NAMALWA (cell line): ENCODE measurements at places on chromosomes 6 and 20.

GRCh38 chr6:53493635-53494025 lies 51.3 kb downstream of the GCLC start:
- DNase-seq: no peak

DNA sequence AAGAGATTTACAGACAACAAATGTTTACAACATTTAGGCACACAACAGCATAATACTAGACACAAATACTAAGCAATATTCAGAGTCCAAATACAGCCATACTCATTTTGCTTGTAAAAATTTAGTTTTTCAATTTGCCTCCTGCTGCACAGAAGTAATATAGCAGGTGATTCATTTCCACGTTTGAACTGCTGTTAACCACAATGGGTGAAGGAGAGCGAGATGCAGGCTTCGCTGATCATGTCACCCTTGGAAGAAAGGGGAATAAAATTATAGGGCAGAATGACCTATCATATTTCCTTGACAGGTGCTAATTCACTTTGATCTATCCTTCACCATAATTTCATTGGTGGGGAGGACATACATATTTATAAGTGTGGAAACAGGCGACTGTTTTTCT lies 643.8 kb upstream of the AGPAT4 start:
- DNase-seq: no peak

DNA sequence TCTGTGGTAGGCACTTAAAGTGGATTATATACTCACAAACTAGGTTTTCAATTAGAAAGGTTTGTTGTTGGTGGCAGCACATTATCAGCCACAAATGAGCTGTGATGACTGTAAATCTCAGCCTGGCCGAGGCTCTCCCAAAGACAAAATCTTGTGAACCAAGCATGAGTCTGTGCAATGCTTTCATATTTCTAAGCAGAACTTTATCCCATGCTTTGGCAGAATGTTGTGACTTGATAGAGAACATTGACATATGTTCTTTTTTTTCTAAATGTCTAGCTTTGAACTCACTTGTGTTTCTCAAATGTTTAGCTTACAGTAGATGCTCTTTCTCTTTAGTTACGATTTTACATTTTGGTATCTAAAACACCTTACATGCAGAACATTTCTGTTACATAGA lies 105.9 kb downstream of the KLHL32 start:
- no peak for DNase-seq

- no peak for DNase-seq
These were observed 18.9 kb downstream of the CASS4 start for GRCh38 chr20:56430957-56431356.

DNA sequence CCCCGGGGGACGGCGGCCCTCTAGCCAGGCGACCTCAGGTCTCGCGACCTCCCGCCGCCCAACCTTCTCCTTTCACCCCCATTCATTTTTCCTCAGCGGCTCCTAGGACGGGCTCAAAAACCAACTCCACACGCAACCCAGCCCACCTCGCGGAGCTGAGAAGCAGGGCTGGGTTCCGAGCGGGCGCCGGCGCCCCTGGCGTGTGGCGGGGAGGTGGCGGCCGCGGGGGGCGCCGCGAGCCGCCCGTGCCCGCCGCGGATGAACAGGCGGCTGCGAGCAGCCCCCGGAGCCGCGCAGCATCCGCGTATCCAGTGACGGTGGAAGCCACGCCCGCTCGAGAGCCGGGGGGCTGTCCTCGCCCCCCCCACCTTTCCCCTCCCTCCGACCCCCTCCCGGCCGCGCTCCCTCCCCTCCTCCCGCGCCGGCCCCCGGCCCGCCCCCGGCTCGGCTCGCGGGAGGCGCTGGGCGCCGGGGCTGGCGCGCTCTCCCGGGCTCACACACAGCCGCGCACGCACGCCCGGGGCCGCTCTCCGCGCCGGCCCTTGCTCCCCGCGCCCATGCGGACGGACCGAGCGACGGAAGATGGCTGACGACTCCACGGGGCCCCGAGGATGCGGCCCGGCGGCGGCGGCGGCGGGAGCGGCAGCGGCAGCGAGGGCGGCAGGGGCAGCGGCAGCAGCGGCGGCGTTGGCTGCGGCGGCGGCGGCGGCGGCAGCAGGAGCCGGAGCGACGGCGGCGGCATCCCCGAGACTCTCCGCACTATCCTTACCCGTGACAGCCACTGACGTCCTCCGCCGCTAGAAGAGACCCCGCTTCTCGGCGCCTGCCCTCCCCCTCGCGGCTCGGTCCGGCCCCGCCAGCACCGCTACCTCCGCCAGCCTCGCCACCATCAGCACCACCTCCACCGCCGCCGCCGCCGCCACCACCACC lies at the start of gene SOBP:
Gene SOBP (plus strand): TSS at position 482 of the 930 bp plus-strand sequence. CDS start 500 bp downstream, outside the sequence.
- peak; percentile 80 for DNase-seq

GRCh38 chr6:27294409-27294808 lies 17.7 kb downstream of the POM121L2 start:
- no peak for DNase-seq

- peak; percentile 58 for DNase-seq
These were observed 575 bp downstream of the WTAP start for GRCh38 chr6:159727717-159728445.

GRCh38 chr6:103791458-103791857 lies 1068.3 kb downstream of the HACE1 start:
- no peak for DNase-seq

DNA sequence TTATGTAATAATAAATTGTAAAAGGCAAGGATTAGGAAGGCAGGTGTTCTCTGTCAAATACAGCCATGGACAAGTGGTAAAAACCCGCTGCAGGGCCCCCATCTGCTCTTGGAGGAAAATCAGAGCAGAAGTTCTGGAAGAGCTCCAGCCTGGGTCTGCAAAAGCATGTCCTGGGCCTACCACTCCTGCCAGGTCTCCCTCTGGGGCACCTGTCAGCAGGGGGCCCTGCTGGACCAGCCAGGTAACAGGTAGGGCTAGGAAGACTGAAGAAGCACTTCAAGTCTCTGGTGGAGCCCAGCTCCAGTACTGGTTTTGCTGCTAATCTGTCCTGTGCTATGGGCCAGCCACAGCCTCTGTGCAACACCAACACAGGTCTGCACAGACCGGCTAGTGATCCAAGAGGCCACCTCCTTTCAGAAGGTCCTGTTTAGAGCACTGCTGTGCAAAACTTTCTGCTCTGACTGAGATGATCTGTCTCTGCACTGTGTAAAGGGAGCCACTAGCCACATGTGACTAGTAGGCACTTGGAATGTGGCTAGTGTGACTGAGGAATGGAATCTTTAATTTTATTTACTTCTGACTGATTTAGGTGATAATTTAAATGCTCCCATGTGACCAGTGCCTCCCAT lies 30.2 kb downstream of the RRBP1 start:
- DNase-seq: no peak

DNA sequence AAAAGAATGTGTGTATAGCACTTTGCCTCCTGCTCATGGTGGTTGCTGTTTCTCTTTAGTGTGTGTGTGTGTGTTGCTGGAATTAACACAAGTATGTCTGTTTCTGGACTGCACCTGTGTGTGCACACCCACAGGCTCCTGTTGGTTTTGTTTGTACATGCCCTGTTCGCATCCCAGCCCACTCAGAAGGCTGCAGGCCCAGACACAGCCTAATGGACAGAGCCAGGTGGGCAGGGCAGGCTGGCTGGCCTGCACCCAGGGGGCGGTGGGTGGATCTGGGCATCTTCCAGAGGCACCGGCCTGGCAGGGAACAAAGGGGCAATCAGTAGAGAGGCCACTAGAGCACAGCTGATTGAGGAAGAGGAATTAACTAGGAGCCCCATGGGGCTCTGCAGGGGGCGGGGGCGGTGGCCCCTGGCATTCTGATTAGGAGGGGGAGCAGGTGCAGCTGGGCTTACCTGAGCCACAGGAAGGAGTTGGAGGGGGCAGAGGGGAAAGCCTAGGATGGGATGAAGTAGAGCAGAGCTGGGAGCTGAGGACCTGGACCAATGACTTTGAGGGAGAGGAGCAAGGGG lies 21.9 kb downstream of the CD40 start:
- DNase-seq: no peak

GRCh38 chr6:138498629-138499302 lies 528 bp downstream of the NHSL1 start:
- peak; percentile 6 for DNase-seq

DNA sequence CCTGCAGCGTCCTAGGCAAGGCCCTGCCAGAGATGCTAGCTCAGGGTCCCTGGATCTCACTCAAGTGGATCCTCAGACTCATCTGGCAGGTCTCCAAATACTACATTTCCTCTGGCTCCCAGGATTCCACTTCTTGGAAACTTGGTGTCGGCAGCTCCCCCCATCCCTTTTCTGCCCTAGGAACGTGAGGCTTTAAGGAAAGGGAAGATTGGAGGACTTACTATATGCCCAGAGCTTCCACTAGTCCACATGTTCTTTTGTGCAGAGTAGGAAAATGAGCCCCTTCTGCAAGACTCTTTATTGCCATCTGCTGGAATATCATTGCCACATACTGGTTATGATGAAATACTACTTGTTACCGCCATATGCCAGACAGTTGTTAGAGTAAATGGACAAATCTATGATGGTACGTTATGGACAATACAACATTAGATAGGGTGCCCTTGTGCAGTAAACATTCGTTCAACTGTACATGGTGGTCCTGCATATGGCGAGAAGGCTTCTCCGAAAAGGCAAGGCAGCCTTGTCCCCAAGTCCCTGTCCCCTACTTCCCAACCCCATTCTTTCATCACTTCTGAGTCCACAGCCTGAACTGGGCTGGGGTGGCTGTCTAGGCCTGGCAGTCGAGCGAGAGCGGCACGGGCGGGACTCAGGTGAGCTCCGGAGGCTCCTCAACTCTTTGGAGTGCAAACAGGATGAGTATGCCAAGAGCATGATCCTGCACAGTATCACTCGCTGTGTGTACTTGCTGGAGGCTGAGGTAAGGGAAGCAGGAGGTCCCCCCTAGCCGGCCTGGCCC lies 780 bp downstream of the ARMC12 start:
- DNase-seq: peak; percentile 87

GRCh38 chr6:684831-685636 lies 7.9 kb downstream of the EXOC2 start:
- no peak for DNase-seq

- DNase-seq: no peak
These were observed 433.1 kb upstream of the PLCB4 start for GRCh38 chr20:8635837-8636236.

- DNase-seq: no peak
These were observed 21.2 kb downstream of the TNFRSF21 start for GRCh38 chr6:47288267-47289090.

- peak; percentile 49 for DNase-seq
These were observed 57.8 kb downstream of the SLC2A10 start for GRCh38 chr20:46767127-46767761.

GRCh38 chr6:159815410-159815809 lies 15.3 kb downstream of the PNLDC1 start:
- no peak for DNase-seq

DNA sequence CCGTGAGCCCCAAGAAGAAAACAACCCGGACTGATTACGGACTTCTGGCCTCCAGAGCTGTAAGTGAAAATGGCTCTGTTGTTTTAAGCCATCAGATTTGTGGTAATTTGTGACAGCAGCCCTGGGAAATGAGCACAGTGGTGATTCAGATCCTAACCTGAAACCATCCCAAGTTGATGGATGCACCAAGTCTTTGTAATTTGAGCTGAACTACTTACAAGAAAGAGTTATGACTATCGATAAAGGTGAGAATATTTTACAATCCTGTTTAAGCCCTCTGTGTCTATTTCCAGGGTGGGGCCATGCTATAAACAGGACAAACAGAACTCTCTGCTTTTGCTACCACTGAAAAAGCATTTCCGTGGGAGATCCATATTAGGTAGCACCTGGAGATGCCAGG lies 19.1 kb upstream of the RIN2 start:
- DNase-seq: no peak

- peak; percentile 63 for DNase-seq
These were observed 64.6 kb downstream of the MAN1A1 start for GRCh38 chr6:119284861-119285521.

- DNase-seq: no peak
These were observed 39.8 kb downstream of the KIF25 start for GRCh38 chr6:168037242-168037641.

DNA sequence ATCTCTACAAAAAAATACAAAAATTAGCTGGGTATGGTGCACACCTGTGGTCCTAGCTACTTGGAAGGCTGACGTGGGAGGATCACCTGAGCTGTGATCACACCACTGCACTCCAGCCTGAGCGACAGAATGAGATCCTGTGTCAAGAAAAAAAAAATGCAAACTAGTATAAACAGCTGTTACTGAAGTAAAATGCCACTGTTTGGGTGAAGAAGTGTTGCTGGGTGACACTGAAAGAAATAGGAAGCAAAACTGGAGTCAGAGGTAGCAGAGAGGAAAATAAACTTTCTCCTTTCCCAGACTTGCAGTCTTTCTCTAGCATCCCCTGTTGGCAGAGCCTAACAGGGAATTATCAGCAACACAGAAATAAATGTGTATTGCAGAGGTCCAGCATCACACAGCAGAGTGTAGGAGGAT lies 241.2 kb upstream of the PREP start:
- peak; percentile 46 for DNase-seq

DNA sequence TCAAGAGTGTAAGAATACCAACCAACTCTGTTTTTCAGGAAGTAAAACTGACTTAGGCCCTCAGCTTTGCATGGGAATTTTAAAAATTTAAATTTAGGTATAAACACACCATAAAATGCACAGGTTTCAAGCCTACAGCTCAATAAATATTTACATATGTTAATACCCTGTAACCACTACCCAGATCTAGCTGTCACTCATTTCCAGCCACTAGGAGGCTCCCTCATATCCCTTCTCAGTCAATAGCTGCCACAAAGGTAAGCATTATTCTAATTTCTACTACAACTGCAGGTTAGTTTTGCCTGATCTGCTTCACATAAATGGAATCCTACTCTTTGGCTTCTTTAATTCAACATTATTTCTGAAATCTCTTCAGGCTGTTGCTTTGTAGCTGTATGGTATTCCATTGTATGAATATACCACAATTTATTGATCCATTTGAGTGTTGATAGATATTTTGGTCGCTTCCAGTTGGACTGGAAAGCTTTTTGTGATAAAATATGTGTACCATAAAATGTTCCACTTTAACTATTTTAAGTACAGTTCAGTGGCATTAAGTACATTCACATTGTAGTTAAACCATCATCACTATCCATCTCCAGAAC lies 32.5 kb upstream of the MEI4 start:
- peak; percentile 43 for DNase-seq

GRCh38 chr6:1641343-1641885 lies 31.7 kb downstream of the FOXC1 start:
- DNase-seq: no peak

GRCh38 chr20:17530716-17531664 lies at the start of gene BFSP1:
Gene BFSP1 (minus strand): TSS chr20:17531379. CDS start chr20:17531329, 50 bp downstream.
- peak; percentile 58 for DNase-seq

GRCh38 chr20:58571356-58571692 lies 56.1 kb upstream of the APCDD1L start:
- DNase-seq: no peak

DNA sequence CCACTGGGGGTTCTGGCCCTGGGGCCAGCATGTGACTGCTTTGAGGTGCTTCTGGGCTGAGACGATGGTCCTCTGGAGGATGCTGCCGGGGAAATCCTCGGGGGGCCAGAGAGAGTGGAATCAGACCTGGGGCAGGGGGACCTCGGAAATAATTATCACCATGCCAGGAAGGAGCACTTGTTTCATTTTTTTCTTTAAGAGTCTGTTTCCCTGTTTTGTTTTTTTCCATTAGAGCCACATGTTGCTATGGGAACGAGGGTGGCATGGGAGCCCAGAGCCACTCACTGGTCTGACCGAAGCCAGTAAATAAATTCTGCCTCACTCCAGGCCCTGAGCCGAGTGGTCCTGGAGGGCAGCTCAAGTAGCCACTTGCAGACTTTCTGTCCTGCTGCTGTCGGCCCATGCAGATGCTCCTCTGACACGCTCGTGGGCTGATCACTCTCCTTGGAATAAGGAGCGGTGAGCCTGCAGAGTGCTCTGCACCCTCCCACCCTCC lies 365.1 kb downstream of the ZFAND3 start:
- no peak for DNase-seq
